ENCODE measurements at places on chromosomes 3 and 15.

DNA sequence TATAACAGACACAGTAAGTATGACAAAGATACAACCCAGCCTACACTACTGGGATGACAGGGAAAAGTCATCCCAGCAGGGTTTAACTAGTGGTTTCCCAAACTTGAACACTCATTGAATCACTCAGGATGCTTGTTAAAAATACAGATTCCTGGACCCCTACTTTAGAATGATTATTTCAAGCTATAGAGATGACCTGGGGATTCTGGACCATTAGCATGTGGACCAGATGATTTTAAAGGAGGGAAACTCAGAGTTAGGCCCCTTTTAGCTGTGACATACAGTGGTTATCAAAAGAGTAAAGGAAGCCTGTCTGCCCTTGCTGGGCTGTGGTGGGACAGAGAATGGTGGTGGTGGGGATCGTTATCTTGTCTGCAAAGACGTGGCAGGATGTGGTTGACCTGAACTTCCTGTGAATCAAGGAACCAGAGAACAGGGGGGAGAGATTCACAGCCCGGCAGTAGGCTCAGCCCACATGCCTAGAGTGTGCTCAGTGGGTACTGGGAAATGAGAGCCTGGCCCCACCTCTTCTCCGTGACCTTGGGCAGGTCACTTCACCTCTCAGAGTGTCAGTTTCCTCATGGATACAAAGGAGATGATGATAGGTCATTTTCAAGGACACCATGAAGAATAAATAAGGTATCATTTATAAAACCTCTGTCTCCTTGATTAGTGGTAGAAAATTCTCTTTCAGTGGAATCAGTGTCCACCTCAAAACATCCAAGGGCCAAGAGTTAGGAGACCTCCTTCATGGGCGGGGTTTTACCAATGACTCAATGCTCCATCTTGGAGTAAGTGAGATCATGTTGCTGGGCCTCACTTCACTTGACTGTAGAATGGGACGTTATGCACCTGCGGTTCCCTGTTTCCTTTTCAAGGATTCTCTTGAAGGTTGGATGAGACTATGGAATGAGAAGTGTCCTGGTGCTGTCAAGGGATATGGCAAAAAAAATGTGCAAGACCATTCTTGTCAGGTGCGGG lies 306.5 kb downstream of the RPLP1 start:
- DNase-seq = no peak

- DNase-seq = no peak
Observed at GRCh38 chr3:191263365-191263764, 64.3 kb downstream of the OSTN start.

- no peak for DNase-seq
Observed at GRCh38 chr3:25957026-25957425, 167.1 kb downstream of the OXSM start.

DNA sequence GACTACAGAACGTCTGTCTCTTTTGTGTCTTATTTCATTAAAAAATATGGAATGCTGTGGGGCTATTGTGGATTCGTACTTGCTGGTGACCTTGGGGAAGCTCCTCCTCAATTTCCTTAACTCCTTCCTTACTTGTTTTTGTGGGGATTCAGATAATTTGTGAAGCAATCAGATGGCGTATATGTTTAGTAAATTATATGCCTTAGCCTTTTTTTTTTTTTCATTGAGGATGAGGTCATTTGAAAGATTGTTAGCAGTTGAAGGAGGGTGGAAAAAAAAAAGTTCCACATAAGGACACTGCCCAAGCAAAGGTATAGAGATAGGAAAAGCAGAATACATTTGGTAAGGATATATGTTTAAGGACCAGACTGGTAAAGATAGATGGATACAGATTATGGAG lies 3.3 kb downstream of the RNF13 start:
- DNase-seq = no peak

GRCh38 chr3:32551087-32551486 lies 19.6 kb downstream of the DYNC1LI1 start:
- DNase-seq = no peak

- no peak for DNase-seq
Observed at GRCh38 chr15:71756599-71757352, 53.6 kb upstream of the NR2E3 start.

DNA sequence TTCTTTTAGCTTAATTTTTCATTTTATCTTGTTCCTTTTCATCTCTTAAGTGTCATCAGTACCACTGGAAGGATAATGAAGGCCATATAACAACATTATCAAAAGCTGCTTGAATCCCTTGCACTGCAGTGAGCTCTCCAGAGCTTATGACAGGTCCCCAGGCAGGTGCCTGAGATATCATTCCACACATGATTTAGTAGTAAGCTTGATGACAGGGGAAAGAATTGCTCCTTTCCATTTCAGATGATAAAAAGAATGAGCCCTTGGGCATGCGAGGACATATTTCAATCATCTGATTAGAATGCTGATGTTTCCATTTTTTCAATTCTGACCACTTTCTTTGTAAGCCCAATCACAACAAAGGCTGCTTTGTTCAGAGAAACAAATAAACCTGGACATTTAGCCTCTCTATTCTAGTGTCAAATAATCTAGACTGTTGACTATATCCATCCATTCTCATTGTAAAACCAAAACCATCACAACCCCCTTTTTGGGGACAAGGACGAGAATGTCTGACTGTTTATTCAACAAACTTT lies 567.8 kb downstream of the IGSF11 start:
- DNase-seq = no peak

- no peak for DNase-seq
Observed at GRCh38 chr3:117101697-117102096, 392.1 kb downstream of the TUSC7 start.

- no peak for DNase-seq
Observed at GRCh38 chr3:149402481-149402880, 25.0 kb upstream of the TM4SF1 start.

GRCh38 chr3:187136337-187136736 lies 3.0 kb downstream of the RPL39L start:
- no peak for DNase-seq

- no peak for DNase-seq
Observed at GRCh38 chr3:52498137-52499054, 3.3 kb downstream of the STAB1 start.

DNA sequence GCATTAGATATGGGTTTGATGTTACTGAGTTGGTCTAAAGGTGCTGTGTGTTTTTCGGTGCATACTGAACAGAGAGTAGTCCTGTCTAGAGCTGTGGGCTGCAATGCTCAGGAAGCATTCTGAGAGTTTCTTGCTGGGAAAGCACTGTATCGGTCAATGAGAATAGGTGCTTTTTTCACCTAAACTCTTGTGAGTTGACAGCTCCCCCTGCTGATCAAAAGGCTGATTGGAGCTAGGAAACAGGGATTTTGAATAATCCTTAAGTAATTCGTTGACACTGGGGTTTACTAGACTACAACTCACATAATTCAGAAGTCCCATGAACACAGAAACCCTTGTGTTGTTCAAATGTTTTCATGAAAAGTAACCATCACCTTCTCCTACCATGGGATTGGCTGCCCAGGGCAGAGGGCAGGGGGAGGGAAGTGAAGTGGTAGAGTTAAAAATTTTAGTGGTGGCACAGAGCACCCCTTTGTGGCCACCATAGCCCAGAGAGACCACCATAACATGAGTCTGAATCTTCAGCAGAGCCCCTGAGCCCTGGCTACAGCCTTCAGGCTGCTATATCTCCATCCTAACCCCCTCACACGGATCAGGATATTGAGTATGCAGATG lies 13.0 kb upstream of the MANF start:
- DNase-seq = no peak

DNA sequence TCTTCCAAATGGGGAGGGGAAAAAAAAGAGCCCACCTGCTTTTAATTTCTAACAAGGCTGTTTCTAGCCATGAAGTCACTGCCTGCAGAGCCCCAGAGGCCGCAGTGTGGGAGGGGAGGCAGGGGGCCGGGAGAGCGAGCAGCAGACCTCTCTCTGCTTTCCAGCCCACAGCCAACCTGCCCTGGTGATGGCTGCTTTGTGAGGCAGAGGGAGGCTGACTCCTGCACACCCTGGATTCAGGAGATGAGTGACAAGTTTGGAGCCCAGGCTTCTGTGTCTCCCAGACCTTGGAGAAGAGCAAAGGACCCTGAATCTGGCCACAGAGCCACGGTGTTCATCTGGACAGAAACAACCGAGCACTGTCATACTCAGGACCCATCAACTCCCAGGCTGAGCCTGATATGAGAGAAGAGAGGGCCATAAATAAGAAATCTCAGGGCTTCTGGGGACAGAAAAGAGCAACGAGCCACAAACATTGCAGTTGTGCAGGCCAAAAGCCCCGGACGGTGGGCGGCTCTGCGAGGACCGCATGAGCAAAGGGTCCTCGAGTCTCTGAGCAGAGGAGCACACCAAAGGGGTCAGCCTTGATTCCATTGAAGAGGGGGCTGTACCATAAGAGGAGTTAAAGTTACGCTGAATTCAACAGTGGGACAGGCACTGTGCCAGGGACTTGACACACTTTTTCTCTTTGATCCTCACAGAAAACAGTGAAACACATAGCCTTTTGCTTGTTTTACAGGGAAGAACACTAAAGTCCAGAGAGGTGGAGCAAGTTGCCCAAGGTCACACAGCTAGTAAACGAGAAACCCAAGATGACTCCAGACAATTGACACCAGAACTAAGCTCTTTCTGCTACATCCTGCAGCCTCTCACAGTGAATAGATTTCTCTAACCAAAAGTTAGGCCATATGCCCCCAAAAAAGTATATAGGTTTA lies 97.2 kb downstream of the SEMA5B start:
- no peak for DNase-seq

- DNase-seq = no peak
Observed at GRCh38 chr15:80778964-80779657, at the start of gene CEMIP. TSS of gene CEMIP (plus strand) at chr15:80779370. CDS start at chr15:80873880, 94,510 bp downstream.

GRCh38 chr3:71858503-71859122 lies 73.7 kb upstream of the PROK2 start:
- no peak for DNase-seq

GRCh38 chr3:7847021-7847420 lies 654.6 kb upstream of the LMCD1 start:
- no peak for DNase-seq

Measured in omental fat pad (tissue), 4 donors.